Stimulated activated CD8-positive, alpha-beta memory T cell treated with anti-CD3 and anti-CD28 coated beads, Interleukin-7, amount 100 ng/mL, for 1 hour (primary cell): ENCODE measurements at places on chromosomes 6 and 20.

DNA sequence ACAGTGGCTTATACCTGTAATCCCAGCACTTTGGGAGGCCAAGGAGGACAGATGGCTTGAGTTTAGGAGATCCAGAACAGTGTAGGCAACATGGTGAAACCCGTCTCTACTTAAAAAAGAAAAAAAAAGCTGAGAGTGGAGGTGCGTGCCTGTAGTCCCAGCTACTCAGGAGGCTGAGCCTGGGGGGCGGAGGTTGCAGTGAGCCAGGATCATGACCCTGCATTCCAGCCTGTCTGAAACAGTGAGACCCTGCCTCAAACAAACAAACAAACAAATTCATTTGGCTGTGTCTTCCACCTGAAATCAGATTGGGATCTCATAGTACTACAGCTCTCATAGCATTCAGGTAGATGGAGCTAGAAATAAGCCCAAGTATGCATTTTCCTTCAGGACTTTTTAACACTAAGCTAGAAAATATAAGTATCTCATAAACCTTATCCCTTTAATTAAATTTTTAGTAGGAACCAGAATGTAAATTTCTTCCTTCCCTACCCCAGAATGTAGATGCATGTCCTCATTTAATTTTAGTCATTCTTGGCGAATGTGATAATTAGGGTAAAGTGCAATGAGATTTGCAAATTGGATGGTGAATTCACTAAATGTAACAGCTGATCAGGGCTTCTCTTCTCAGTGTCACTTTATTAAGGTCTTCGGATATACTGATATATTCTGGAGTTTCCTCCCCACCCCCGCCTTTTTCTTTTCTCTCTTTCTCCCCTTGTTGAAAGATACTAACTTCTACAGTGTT is 190.4 kb downstream of the CDKAL1 start:
- no peak for DNase-seq

- no peak for DNase-seq
Measured at GRCh38 chr20:20454850-20455627, 87.1 kb downstream of the INSM1 start.

- no peak for DNase-seq
Measured at GRCh38 chr6:51118792-51119191, 300.1 kb downstream of the TFAP2B start.

DNA sequence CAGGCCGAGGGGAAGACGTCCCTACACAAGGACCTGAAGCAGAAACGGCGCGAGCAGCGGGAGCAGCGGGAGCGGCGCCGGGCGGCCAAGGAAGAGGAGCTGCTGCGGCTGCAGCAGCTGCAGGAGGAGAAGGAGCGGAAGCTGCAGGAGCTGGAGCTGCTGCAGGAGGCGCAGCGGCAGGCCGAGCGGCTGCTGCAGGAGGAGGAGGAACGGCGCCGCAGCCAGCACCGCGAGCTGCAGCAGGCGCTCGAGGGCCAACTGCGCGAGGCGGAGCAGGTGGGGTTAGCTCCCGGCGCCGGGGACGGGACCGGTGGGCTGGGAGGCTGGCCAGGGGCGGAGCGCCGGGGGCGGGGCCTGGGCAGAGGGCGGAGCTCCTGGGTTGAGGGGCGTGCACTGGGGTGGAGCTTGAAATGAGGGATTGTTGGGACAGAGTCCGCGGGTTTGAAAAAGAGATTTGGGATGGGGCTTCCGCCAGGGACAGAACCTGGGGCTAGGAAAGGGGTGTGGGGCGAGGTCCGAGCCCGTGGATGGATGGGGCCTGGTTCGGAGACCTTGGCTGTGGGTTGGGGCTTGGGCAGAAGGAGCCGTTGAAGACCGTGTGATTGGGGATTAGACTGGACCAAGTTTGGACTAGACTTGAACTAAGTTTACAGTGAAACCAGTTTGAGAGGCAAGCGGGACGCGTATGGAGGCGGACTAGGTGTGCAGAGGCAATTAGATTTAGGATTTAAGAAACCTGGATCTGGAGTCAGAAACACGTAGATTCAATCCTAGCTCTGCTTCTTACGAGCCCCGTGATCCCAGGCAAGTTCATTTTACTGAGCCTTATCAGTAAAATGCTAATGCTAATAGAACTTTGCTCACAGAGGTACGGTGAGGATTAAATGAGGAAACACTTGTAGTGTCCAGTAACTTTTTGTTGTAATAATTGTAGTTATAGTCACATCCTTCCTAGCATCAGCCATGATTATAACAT is 20.9 kb downstream of the DEF6 start:
- no peak for DNase-seq

GRCh38 chr20:1494436-1494835 is 3.2 kb upstream of the SIRPB2 start:
- DNase-seq, result no peak

GRCh38 chr6:16727996-16728395 is 33.3 kb downstream of the ATXN1 start:
- DNase-seq, result no peak

DNA sequence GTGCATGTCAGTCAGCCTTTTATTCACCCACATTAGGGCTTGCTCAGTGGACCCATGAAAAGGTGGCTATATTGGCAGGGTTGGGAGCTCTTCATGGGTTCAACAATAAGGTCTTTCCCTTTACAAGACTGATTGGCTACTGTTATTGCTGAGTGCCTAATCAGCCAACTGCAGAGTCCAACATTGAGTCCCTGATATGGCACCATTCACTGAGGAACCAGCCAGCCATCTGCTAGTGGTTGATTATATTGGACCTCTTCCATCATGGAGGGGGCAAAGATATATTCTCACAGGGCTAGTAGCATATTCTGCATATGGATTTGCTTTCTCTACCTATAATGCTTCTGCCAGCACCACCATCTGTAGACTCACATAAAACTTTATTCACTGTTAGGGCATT is 69.9 kb downstream of the CDKAL1 start:
- DNase-seq, result no peak

- no peak for DNase-seq
Measured at GRCh38 chr6:90177544-90178383, 118.9 kb downstream of the BACH2 start.

DNA sequence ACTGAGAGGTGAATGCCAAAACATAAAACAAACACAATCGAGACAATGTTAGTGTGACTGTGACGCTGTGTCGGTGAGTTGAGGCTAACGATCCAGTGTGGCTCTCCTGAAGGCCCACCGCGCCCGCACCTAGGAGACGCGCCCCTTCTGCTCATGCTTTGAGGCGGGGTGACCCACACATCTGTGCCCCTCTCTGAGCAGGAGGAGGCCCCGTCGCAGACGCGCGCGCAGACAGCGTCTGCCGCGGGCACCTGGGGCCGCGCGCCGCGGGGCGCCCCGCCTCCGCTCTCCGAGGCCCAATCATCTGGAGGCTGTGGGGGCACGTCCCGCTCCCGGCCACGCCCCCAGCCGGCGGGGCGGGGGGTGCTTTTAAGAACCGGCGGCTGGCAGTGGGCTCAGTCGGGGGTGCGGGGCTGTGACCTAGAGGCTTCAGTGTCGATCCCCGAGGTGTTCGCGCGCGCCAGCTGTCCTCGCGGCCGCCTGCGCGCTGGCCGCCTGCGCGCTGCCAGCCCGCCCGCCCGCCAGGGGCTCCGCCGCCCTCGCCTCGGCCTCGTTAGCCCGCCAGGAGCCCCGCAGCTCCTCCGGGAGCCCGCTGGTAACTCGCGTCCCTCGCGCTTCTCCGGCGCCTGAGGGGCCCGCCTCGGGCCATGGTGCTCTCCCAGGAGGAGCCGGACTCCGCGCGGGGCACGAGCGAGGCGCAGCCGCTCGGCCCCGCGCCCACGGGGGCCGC is at the start of gene SLC16A10:
SLC16A10 (plus strand) TSS at position 398 of the 730 bp plus-strand sequence; CDS start at position 648, 250 bp downstream.
- peak; percentile 61 for DNase-seq

- no peak for DNase-seq
Measured at GRCh38 chr6:122063076-122063475, 336.4 kb upstream of the HSF2 start.

GRCh38 chr6:20744911-20745557 is 210.8 kb downstream of the CDKAL1 start:
- no peak for DNase-seq

GRCh38 chr20:33076662-33077372 is 2.6 kb upstream of the BPIFB4 start:
- DNase-seq, result no peak

GRCh38 chr6:16420715-16421461 is 182.5 kb downstream of the GMPR start:
- no peak for DNase-seq

DNA sequence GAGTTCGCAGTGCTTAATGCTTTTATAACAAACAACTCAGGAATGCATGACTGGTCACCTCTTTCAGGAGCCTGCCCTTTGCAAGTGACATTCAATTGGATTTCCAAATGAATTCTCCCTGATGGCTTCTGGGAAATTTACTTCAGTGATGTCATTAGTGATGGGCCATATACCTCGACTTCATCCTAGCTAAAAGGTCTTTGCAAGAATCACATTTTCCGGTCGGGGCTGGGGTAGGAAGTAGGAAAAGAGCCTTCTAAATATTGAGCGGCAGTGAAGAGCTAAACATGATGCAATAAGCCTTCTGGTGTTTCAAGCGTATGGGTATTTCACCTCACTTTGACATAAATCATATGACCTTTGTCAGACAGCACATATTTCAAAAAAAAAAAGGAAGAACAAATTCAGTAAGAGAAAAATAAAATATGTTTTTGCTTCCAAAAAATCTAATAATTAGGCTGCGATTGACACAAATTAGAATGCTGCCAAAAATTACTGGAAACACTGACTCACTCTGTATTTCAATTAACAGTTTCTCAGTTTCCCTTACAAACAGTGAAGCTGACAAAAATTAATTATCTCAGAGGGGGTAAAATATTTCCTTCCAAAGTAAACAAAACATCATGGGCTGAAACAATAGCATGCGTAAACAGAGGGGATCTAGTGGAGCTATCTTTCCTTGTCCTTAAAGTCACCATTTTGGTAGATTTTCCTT is 39.8 kb downstream of the ADTRP start:
- DNase-seq, result no peak

GRCh38 chr6:148329596-148330381 is 12.8 kb upstream of the SASH1 start:
- DNase-seq, result no peak
